ENCODE measurements at places on chromosomes 3 and 15. TPM values are rescaled to one million over a fixed set of nuclear protein-coding genes. Genes with fewer than 3 reads are reported as not detected.

GRCh38 chr3:44902628-44903027 lies 28.2 kb downstream of the TGM4 start:
- DNase-seq: no peak

GRCh38 chr15:95439922-95440376 lies 890.6 kb upstream of the NR2F2 start:
- no peak for DNase-seq

GRCh38 chr15:57253082-57253481 lies 123.2 kb upstream of the CGNL1 start:
- no peak for DNase-seq

DNA sequence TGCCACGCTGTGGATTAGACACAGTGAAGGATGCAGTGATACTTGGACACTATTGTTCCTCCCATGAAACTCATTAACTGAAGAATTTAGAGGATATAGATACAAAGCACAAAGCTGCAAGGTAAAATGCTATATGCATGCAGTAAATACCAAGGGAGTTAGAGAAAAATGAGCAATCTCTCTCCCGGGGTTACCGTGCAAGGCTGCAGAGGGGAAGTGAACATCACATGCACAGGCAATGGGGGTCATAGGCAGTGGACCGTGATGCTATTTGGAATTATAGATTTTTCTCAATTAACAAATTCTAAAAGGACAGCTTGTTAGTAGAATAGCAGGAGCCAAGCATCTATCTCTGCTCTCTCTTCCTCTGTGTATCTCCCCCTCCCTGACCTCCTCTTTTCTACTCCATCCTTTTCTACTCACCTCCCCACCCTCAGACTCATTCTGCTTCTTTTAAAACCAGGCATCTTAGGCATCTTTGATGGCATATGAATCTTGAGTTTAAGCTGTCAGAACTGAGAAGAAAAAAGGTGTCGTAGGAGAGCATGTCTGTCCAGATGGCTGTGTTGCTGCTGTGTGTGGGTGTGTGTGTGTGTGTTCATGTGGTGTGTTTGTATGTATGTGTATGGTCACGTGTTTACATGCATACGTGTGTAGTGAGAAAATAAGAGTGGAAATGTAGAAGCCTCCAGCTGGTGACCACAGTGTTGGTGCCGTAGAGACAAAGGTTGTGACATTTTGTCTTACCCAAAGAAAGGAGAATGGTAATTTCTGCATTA lies 339.0 kb downstream of the EPHB1 start:
- DNase-seq: no peak

DNA sequence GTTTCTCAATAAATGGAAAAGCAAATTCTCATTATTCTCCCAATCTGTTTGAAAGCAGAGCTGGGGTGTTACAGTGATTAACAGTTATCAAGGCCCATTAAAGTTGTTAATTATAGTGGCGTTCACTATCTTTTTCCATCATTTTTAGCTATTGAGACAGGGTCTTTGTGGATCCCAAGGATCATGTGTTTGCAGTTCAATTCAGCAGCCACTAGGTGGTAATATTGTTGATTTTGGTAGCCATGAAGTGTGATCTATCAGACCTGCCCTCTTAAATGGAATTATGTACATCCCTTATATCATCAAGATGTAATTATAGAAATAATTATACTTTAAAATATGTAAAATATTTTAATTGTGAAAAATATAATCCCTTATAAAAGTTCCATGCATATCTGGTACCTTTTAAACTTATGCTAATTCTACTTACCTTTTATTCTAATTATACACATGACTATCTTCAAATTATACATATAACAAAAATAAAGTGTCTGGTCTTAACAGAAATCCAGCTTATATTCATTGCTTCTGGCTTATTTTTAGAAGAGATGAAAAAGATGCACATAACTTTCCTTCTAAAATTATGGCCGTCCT lies 126.4 kb downstream of the GREM1 start:
- no peak for DNase-seq

- no peak for DNase-seq
Observed at GRCh38 chr3:122962149-122962548, 65.4 kb downstream of the SEMA5B start.

DNA sequence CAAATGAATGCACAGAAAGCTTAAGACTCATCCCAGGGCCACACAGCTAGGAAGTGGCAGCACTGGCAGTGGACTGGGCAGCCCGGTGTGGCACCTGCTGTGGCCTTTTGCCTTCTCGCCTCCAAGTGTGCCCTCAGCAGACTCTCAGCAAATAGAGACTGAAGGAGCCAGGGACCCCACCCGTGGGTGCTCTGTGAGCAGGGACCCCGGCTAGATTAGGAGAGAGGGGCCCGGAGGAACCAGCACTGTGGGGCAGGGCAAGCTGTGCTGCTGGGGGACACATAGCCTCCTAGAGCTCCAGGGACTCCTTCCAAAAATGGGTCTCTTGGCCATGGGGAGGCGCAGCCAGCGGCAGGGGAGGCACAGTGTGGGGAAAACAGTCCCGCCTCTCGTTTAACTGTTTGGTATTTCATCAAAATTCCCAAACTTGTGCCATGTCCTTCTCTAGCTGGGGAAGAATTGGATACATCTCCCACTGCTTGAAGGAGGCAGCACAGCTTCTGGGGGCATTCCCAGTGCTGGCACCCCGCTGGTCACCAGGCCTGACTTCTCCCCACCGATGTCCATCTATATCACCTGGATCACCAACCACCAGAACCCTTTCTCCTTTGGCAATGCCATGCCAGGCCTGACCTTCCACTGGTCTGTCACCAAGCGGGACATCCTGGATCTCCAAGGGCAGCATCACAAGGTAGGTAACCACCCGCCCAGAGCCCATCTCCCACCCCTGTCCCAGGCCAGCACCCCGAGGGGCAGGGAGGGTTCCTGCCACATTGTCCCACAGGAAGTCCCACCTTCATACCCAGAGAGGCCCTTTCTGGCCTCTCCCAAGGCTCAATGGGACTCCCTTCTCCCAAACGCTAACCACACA lies 12.0 kb upstream of the TXNRD3 start:
- no peak for DNase-seq

DNA sequence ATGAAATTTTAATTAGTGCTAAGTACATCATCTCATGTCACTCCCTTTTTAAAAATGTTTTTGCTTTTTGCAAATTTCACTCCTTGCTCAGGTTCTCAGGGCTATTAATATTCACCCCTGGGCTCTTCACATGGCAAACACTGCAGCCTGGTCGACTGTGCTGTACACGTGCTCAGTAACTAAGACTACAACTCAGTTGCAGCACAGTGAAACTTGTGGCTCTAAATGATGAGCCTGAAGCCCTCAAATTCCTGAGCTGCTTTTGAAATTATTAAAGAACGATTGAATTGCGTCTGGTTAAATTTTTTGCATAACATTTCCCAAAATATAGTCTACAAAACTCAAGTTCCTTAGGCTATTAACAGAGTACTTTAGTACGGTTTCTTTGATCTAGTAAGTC lies 159.3 kb upstream of the C2CD4B start:
- no peak for DNase-seq

DNA sequence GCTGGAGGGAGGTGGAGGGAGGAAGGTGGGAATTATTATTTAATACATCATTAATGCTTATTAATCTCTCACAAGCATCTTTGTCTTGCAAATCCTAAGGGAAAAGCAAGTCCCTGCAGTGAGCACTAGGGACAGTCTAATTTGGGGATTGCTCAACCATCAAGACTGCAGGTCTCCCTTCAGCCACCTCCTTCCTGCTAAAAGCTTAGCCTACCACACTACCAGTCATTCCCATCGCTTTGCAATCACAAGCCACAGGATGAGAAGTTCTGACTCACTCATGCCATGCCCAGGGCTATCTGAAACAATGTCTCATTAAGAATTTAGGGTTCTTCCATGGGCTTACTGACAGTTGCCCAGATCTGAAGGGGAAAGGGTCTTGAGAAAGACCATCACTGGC lies 51.0 kb upstream of the EIF1B start:
- DNase-seq: peak; percentile 71

Gene CCDC191
- total RNA-seq: 0.51 TPM

Gene NR1D2
- 10.4 TPM for total RNA-seq

Gene PAQR5
- 13.0 TPM for total RNA-seq
